ENCODE measurements at places on chromosomes 11 and 22. TPM values are rescaled to one million over a fixed set of nuclear protein-coding genes. Genes with fewer than 3 reads are reported as not detected.

Gene HEPN1
- total RNA-seq = not detected

Gene CCDC116
- total RNA-seq = 0.71 TPM

DNA sequence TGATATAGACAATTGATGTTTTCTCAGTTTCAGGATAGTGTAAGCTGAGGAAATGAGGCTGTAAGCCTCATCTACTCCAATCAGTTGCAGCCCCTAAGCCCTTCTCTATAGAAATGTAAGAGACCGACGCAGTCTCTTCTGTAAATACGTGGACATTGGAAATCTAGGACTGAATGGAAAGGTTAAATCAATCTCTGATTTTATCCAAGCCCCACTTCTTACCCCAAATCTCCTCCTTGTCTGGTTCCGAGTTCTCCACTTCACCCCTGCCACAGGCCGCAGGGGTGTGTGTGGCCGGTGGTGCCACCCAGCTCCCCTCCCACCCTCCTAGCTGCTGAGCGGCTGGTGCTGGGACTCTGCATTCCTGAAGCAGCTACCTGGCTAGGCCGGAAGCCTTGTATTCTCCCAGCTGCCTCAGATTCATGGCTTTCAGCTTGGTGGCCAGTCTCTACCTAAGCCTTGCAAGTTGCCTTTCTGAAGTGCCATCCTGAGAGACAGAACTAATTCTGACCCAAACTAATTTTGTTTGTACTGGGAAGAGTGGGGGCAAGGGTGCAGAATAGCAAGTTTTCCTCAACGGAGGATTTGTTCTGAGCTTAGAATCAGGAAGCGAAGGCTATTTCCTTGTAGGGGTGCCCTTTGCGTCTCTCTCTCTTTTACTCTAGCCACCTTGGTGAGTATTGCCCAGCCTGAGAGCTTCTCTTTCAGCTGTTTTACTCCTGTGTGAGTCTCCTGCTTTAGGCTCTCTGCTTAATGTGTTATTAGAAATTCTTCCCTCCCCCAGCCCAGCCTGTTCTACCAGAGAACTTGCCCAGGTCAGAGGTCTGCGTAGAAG is 749 bp downstream of the VWA5A start:
- peak overlapping the region; percentile 87 for H3K4me3 ChIP-seq
- H3K36me3 ChIP-seq = no peaks in the 10 kb centered on the region
- H3K27me3 ChIP-seq = no peaks in the 10 kb centered on the region
- DNase-seq = no peak
- no peaks in the 10 kb centered on the region for H3K4me1 ChIP-seq

- DNase-seq = no peak
- peak overlapping the region; percentile 87 for H3K27ac ChIP-seq
- peak overlapping the region; percentile 87 for H3K4me3 ChIP-seq
- no peaks in the 10 kb centered on the region for H3K36me3 ChIP-seq
- H3K4me1 ChIP-seq = peaks cover 17% of the 10 kb centered on the region
- H3K27me3 ChIP-seq = peaks cover 7% of the 10 kb centered on the region
Measured at GRCh38 chr22:50581031-50581949, 1.4 kb downstream of the CHKB start.

GRCh38 chr22:26673486-26673885 is 16.1 kb downstream of the MIAT start:
- H3K27ac ChIP-seq = peak overlapping the region; percentile 97
- no peak for DNase-seq
- H3K27me3 ChIP-seq = peaks cover 35% of the 10 kb centered on the region
- H3K4me3 ChIP-seq = peak overlapping the region; percentile 89

- peaks cover 23% of the 10 kb centered on the region for H3K27me3 ChIP-seq
- H3K27ac ChIP-seq = peak overlapping the region; percentile 99
Measured at GRCh38 chr11:61828629-61829407, 718 bp downstream of the FADS2 start.

- H3K36me3 ChIP-seq = no peaks in the 10 kb centered on the region
- H3K27ac ChIP-seq = no peak overlapping the region
- H3K4me1 ChIP-seq = peaks cover 26% of the 10 kb centered on the region
- H3K4me3 ChIP-seq = no peak overlapping the region
Measured at GRCh38 chr11:118139578-118139977, 13.0 kb downstream of the SCN4B start.
